ENCODE measurements at places on chromosomes 2 and 18.

- no peaks in the 10 kb centered on the region for H3K36me3 ChIP-seq
- no peaks in the 10 kb centered on the region for H3K27me3 ChIP-seq
- no peak overlapping the region for H3K27ac ChIP-seq
- H3K4me3 ChIP-seq: no peak overlapping the region
- no peak for DNase-seq
- no peaks in the 10 kb centered on the region for H3K4me1 ChIP-seq
Observed at GRCh38 chr2:188582211-188582610, 290.5 kb downstream of the GULP1 start.

GRCh38 chr18:35077937-35078336, 36.7 kb downstream of the MAPRE2 start:
- H3K36me3 ChIP-seq: peaks cover 22% of the 10 kb centered on the region
- H3K4me3 ChIP-seq: no peak overlapping the region
- no peaks in the 10 kb centered on the region for H3K27me3 ChIP-seq
- DNase-seq: no peak

GRCh38 chr2:75579186-75579585, 18.4 kb upstream of the EVA1A start:
- no peak overlapping the region for H3K27ac ChIP-seq
- no peak overlapping the region for H3K4me3 ChIP-seq
- no peaks in the 10 kb centered on the region for H3K4me1 ChIP-seq
- peaks cover 11% of the 10 kb centered on the region for H3K27me3 ChIP-seq

- no peaks in the 10 kb centered on the region for H3K36me3 ChIP-seq
- H3K4me3 ChIP-seq: no peak overlapping the region
Observed at GRCh38 chr2:137644731-137645130, 319.5 kb upstream of the HNMT start.

GRCh38 chr18:69968039-69968438, 20.4 kb upstream of the CD226 start:
- peaks cover 2% of the 10 kb centered on the region for H3K36me3 ChIP-seq
- H3K4me1 ChIP-seq: peaks cover 7% of the 10 kb centered on the region
- no peak for DNase-seq
- no peaks in the 10 kb centered on the region for H3K27me3 ChIP-seq
- H3K27ac ChIP-seq: no peak overlapping the region

DNA sequence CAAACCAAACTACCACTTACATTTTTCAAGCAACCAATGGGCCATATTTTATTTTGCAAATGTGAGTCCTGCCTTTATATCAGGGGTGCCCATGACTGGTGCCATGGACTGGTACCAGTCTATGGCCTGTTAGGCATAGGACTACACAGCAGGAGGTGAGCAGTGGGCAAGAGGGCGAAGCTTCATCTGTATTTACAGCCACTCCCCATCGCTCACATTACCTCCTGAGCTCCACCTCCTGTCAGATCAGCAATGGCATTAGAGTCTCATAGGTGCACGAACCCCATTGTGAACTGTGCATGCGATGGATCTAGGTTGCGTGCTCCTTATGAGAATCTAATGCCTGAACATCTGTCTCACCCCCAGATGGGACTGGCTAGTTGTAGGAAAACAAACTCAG, 53.6 kb downstream of the CCDC68 start:
- H3K27me3 ChIP-seq: no peaks in the 10 kb centered on the region
- H3K4me1 ChIP-seq: no peaks in the 10 kb centered on the region
- no peak for DNase-seq
- H3K27ac ChIP-seq: no peak overlapping the region
- H3K4me3 ChIP-seq: no peak overlapping the region

- H3K4me3 ChIP-seq: no peak overlapping the region
- DNase-seq: no peak
- no peaks in the 10 kb centered on the region for H3K27me3 ChIP-seq
- peaks cover 2% of the 10 kb centered on the region for H3K4me1 ChIP-seq
- no peak overlapping the region for H3K27ac ChIP-seq
- no peaks in the 10 kb centered on the region for H3K36me3 ChIP-seq
Observed at GRCh38 chr2:204032301-204032700, 95.7 kb downstream of the ICOS start.

GRCh38 chr2:237900891-237901831, 41.7 kb downstream of the RAMP1 start:
- H3K4me3 ChIP-seq: no peak overlapping the region
- peak overlapping the region; percentile 22 for H3K27ac ChIP-seq
- H3K36me3 ChIP-seq: no peaks in the 10 kb centered on the region
- peaks cover 20% of the 10 kb centered on the region for H3K4me1 ChIP-seq
- DNase-seq: no peak

DNA sequence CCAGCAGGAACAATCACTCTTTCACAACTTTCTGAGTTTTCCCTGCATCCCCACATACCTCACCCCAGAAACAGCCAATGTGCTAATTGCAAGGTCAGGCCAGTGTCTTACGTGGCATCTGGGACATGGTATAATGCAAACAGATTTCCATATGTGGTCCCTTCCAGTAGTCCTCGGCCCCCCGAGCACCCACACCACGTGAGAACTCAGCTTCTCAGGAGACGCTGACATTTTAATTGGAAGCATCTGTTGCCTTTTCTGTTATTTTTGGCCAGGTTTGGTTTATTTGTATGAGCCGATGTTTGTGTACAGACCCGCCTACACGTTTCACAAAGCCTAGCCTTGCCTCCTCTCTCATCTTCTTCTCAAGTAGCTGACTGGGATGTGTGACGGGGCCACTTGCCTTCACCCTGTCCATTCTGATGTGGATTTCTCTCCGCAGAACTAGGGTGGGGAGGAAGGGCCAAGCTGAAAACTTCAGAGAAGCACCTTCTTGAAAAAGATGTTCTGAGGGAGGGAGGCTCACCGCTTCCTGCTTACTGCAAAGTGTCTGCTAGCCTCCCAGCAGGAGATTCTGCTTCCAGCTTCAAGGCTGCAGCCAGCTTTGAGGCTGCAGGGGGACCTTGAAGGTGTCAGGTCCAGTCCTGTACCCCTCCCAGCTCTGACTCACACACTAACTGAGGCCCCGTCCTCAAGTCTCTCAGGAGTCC, 109.6 kb upstream of the SLC14A2 start:
- no peaks in the 10 kb centered on the region for H3K4me1 ChIP-seq
- H3K4me3 ChIP-seq: no peak overlapping the region
- DNase-seq: no peak

- peak overlapping the region; percentile 77 for H3K27ac ChIP-seq
- peaks cover 12% of the 10 kb centered on the region for H3K4me1 ChIP-seq
- H3K27me3 ChIP-seq: no peaks in the 10 kb centered on the region
- H3K36me3 ChIP-seq: no peaks in the 10 kb centered on the region
- H3K4me3 ChIP-seq: peak overlapping the region; percentile 78
Observed at GRCh38 chr2:231642631-231643494, 50.2 kb downstream of the TEX44 start.

DNA sequence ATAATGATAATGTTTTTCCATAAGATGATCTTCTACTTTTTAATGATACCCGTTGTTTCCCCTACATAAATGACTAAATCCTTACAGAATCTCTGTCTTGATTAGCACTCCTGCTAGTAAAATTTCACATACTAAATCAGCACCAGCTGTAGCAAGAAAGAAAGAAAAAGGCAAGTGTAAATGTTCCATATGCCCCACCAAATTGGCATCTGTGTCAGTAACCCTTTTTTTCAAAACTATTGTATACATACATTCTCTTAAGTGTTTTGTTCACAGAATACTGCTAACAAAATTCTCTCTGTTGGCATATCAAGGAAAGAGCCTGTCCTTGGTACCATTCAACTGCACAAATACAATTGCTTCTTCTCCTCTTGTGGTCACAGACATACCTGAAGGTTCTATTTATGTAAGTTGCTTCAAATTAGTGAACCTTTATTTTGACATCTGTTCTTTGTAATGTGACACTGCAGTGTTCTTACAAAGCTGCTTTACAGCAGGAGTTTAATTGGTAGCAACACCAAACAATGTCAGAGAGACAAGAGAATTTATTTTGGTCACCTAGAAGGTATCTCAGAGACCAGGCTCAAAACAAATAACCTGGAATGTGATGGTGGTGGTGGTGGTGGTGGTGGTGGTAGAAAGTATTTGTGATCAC, 641.9 kb downstream of the ZEB2 start:
- H3K36me3 ChIP-seq: no peaks in the 10 kb centered on the region
- no peak for DNase-seq
- H3K4me3 ChIP-seq: no peak overlapping the region
- no peak overlapping the region for H3K27ac ChIP-seq
- no peaks in the 10 kb centered on the region for H3K27me3 ChIP-seq

DNA sequence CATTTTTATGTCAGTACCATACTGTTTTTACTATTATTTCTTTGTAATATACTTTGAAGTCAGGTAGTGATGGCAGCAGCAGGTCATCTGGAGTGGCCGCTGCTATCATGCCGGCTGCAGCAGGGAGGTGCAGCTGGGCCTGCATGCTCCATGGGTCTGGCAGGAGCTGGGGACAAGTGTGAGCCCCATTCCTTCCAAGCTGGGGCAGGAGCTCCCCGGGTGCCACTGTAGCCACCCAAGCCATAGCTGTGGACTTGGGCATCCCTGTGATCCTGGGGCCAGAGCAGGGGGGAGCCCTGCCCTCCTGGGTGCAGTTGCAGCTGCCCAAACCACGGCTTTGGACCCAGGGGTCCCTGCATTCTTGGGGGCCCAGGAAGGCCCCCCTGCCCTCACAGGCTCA, 59.2 kb downstream of the CSRNP3 start:
- peaks cover 4% of the 10 kb centered on the region for H3K27me3 ChIP-seq
- no peaks in the 10 kb centered on the region for H3K36me3 ChIP-seq
- H3K4me3 ChIP-seq: no peak overlapping the region
- H3K4me1 ChIP-seq: no peaks in the 10 kb centered on the region

DNA sequence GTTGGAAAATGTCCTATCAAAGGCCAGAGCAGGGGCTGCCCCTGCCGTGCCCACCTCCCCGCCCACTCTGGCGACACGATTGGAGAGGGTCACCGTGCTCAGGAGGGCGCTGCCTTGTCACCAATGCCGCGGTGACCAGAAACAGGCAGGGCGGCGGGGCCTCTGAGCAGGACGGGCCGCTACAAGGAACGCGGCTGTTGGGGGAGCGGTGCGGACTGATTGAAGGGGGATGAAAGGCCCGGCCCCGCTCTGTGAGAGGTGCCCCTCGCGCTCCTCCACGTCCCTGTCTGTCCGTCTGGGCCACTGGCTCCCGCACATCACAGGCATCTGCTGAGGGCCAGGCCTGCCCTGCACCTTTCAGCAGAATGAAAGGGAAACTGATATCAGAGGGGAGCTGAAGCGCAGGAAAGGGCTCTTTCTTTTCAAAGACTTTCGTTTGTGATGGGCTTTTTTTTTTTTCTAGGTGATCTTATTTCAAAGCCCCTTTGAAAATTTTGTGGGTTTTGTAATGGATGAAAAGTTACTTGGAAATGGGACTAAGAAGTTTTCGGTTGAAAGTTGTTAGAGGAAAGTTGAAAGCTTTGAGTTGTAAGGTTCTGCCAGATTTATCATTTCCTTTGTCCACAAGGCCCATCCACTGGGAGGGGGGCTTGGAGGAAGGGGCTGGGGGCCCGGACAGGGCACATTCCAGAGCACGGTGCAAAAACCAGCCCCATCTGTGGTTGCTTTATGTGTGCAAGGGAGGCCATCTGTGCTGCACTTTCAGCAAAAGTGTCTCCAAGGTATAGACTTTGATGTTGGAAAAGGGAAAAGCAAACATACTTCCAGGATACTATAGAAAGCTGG, 244.2 kb downstream of the KLHL29 start:
- DNase-seq: no peak
- no peaks in the 10 kb centered on the region for H3K4me1 ChIP-seq
- H3K36me3 ChIP-seq: no peaks in the 10 kb centered on the region
- H3K27me3 ChIP-seq: no peaks in the 10 kb centered on the region
- H3K27ac ChIP-seq: no peak overlapping the region

GRCh38 chr2:106542746-106543359, 55.7 kb downstream of the CD8B2 start:
- H3K27ac ChIP-seq: no peak overlapping the region
- H3K4me3 ChIP-seq: peak overlapping the region; percentile 46
- peaks cover 16% of the 10 kb centered on the region for H3K27me3 ChIP-seq
- H3K36me3 ChIP-seq: no peaks in the 10 kb centered on the region
- no peaks in the 10 kb centered on the region for H3K4me1 ChIP-seq

DNA sequence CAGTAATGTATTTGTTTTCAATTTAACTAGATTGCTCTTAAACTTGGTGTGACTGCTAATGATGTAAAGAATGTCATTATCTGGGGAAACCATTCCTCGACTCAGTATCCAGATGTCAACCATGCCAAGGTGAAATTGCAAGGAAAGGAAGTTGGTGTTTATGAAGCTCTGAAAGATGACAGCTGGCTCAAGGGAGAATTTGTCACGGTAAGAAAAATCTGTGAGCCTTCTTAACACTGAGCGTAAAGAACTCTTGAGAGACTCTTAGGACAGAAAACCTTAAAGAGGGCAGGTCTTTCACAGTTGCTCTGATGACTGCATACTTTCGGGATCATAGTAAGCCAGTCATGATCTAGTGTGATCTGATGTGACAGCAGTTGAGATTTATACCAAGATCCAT, 15.9 kb downstream of the MDH1 start:
- H3K4me3 ChIP-seq: no peak overlapping the region
- DNase-seq: no peak
- no peaks in the 10 kb centered on the region for H3K27me3 ChIP-seq
- peak overlapping the region; percentile 41 for H3K27ac ChIP-seq
- H3K4me1 ChIP-seq: no peaks in the 10 kb centered on the region

DNA sequence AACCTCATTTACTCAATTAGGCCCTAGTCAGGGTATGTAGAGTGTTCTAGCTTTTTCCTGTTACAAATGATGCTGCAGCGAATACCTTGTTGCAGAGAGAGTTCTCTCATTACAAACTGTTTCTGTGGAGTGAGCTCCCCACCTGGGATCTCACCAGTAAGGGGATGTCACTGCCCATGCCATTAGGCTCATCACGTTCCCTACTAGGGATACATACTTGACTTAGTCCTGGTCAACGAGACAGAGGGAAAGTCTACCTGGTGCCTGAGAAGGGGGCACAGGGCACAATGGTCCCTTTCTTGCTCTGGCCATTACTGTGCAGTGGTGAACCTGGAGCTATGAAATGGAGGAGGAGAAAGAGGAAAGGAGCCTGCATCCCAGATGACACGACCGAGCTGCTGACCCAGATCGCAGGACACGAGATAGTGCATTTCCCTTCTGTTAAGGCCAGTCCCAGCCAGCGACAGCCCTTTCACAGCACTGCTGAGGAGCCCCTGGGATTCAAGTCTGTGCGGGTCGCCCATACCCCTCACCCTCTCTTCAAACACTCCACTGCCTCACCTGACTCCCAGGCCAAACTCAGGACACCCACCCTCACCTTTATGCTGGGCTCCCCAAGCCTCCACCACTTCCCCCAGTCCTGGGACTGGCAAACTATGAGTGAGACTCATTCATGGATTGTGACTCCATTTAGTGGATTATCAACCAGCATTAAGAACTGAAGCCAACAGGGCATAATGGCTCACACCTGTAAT, 16.0 kb downstream of the MALL start:
- peaks cover 19% of the 10 kb centered on the region for H3K27me3 ChIP-seq
- H3K27ac ChIP-seq: no peak overlapping the region
- H3K36me3 ChIP-seq: no peaks in the 10 kb centered on the region

DNA sequence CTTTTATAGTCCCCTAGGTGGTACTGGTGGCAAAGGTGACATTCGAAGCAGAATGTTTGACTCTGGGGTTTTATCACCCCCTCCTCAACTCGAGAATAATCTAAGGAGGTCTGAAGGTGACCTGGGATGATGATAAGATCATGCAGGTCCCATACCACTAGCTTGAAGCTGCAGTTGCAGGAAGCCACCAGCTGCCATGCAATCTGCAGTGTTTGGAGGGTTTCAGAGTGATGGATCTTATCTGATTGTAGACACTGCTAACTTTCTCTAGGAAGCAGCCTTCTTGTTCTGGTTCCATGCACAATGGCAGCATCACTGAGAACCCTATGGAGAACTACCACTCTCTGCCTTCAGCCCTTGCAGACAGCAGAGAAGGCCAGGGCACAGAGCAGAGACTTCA, 59.4 kb upstream of the LRPPRC start:
- H3K27ac ChIP-seq: no peak overlapping the region
- no peaks in the 10 kb centered on the region for H3K4me1 ChIP-seq
- DNase-seq: no peak
